Sigmoid colon (tissue), 7 donors: ENCODE measurements at places on chromosomes 11 and 22.
A peak's percentile ranks its signal among the peaks of the same experiment; 100 is the strongest.

- DNase-seq: no peak
These were observed 143.7 kb upstream of the ARHGAP42 start for GRCh38 chr11:100543386-100543785.

GRCh38 chr11:87260811-87261210 lies 223.1 kb downstream of the TMEM135 start:
- no peak for DNase-seq

GRCh38 chr11:71372693-71373657 lies 75.2 kb downstream of the DHCR7 start:
- DNase-seq: no peak

DNA sequence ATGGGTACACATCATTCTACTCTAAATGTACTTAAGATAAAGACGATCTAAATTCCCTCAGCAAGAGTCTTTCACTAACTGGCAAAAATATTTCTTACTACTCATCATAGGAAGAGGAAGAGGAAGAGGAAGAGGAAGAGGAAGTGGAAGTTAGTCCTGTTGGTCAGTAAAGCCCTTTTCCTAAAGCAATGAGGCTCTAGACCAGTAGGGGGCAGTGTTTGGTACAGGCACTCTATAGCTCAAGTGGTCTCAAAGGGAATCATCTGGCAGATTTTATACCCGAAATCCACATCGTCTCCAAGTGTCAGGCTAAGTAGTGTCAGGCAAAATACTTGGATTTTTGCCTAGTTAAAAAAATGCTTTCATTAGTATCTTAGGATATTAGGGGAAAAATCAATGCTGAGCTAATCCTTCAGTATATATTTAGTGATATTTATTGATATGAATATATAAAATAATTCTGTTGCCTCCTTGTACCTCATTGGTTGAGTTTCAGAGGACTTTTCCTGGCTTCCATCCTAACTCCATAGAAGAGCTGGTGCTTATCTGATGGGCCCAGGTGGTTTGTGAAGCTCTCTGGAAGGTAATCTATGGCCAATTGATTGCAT lies 7.7 kb downstream of the BLID start:
- no peak for DNase-seq

DNA sequence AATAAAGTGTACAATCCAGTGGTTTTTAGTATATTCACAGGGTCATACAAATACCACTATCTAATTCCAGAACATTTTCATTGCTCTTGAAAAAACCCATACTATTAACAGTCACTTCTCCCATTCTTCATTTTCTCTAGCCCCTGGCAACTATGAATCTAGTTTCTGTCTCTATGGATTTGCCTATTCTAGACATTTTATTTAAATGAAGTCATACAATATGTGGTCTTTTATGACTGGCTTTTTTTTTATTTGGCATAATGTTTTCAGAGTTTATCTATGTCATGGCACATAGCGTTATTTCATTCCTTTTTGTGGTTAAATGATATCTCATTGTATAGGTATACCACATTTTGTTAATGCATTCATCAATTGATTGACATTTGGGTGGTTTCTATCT lies 59.4 kb downstream of the KDM2A start:
- no peak for DNase-seq

- DNase-seq: peak; percentile 88
These were observed at the start of gene TP53I11 for GRCh38 chr11:44950625-44951476. Gene TP53I11, minus strand, starts transcription at chr11:44950883. Its CDS starts 12,548 bp downstream, at chr11:44938335.

- DNase-seq: no peak
These were observed 43.8 kb downstream of the BRSK2 start for GRCh38 chr11:1433568-1433967.

DNA sequence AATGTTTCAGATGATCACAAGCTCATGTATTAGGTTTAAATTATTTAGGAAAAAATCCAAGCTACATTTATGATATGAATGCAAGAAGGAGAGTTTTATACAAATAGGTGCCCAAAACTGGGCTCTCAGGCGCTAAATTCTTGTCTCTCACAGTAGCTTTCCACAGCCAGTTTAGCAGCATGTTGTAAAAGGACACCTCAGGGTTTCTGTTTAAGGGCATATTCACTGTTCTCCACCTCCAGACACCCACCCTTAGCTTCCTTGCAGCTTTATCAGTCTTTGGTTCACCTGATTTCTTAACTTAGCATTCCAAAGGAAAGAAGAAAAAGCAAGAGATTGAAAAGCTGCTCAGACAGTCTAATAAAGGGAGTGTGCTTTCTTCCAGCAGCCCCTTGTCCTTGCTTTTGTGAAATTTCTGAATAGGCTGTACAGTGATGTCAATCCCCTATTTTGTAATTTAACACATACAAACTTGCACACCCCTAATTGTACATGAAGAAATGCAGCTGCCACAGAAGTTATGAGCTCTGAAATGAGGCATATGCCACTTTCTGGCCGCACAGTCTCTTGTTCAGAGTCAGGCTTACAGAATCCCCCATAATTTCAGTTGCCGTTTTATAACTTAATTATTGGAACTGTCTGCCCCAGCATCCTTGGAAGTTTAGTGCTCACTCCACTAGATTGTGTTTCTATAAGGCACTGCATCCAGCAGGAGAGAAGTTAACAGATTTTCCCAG lies 262.1 kb downstream of the DDX10 start:
- DNase-seq: no peak

DNA sequence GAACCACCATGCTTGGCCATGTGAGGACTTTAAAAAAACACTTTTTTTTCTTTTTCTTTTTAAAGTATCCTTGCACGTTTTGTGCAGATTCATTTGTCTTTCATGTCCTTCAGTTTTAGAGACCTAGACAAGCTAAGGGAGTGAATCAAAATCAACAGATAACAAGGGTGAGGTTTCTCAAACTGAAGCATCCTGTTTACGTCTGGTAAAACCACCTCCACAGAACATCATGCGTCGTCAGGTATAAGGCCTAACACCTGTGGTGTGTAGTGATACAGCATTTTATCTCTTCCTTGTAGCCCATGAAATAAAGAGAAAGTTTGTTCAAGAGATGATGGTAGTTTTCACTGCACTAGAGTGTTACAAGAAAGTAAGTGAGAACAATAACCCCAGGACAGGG lies 26.3 kb upstream of the CSF2RB start:
- DNase-seq: no peak

DNA sequence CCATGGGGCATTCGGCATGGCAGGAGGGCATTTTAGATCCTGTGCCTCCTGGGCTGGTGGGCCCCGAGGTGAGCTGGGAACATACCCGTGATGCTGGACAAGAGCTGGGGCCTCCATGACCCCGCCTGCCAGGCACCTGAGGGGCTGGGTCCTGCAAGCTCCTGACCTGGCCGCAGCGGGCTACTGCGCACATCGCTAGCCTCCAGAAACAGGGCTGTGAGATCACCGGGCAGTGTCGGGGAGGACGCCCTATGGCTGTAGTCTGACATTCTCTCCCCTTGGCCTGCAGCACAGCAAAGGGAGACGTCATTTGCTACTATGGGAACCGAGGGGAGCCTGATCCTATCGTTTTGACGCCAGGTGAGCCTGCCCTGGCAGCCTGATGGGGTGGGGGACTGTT lies 24.4 kb upstream of the DGCR8 start:
- DNase-seq: no peak

DNA sequence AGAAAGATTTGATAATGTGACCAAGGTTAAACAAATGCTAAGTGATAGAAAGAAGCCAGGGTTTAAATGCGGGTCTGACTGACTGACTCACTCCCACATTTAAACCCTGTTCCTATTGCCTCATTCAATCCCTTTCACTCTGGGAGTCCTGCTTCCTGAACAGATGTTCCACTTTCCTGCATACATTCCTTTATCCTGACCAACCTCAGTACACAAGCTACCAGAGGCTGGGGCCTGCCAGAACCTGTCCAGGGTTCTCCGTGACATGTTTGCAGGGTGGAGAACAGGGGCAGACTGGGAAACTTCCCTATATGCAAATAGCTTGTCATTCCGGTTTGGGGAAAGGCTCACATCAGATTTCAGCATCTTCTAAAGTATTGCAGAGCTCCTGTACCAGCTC lies 3.0 kb upstream of the ANKK1 start:
- no peak for DNase-seq

- DNase-seq: peak; percentile 89
These were observed 242.6 kb upstream of the FAT3 start for GRCh38 chr11:91981995-91982394.

- DNase-seq: peak; percentile 13
These were observed 117.4 kb upstream of the SERPIND1 start for GRCh38 chr22:20656516-20656901.

DNA sequence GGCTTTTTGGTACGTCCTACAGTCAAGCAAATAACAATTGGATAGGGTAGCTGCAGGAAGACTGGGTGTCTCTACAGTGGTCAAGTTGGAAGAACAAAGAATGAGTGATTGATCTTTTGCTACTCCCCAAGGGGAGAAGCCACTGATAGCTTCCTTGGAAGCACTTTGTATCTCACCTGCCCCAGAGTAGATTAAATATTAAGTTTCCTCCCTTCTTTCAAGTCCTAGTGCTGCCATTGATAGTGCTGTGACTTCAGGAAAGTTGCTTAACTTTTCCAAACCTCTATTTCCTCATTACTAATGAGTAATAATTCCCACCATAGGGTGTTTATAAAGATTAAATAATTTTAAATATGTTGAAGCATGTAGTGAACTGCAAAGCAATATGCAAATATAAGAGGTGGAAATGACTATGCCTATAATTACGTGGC lies 35.6 kb upstream of the EHF start:
- no peak for DNase-seq

DNA sequence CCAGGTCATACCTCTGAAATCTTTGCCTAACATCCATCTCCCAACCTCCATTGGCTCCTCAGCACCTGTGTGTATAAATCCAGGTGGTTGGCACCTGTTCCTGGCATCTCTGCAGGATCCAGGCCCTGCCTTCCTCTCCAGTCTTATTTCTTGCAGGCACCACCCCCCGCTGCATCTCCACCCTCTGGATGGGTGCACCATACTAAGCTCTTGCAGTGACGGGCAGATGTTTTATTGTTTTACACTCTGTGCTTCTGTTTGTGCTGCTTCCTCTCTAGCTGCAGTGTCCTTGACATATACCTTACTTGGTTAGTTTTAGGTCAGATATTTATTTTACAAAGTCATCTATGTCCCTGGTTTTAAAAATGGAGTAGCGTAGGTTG lies 102.6 kb downstream of the TBC1D22A start:
- DNase-seq: no peak

- DNase-seq: no peak
These were observed 35.3 kb downstream of the EXPH5 start for GRCh38 chr11:108558222-108558621.

GRCh38 chr11:113240790-113241635 lies 73.4 kb upstream of the TTC12 start:
- no peak for DNase-seq

DNA sequence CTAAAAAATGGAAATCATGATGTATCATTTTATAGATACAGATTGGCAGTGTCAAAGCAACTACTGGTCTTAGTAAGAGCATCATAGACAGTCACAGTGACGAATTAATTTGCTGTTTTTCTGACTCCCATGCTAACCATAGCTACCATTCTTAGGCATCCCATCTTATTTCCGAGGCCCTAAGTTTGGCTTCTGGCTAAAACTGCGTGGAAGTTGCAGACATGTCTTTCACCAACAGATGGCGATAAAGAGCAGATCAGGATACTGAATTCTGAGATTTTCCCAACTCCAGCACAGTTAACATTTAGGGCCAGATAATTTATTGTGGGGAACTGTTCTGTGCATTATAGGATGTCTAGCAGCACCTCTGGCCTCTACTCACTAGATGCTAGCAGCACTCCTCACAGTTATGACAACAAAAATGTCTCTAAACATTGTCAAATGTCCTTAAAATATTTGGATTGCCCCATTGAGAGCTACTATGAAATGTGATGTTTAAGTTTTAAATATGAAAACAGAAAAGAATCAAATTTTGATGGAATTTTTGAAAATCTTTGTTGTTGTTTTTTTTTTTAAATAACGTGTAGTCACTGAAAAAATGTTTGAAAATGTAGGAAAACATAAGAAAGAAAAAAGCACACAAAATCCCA lies 16.3 kb downstream of the OR2AG2 start:
- DNase-seq: no peak

- no peak for DNase-seq
These were observed 122.2 kb downstream of the C11orf58 start for GRCh38 chr11:16860617-16861016.

DNA sequence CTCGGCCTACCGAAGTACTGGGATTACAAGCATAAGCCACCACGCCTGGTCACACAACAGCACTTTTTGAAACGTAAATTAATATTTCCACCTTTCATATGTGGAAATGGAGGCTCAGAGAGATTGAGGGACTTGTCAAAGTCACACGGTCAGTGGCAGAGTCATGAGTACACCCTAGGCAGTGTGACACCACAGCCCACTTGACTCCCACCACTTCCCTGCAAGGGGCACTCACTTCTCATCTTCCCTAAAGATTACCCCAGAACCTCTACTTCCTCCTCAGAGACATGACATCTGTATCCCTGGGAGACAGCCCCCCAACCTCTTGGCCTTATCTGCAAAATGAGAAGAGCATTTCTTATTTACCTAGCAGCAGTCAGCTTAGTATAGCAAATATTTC lies 16.5 kb upstream of the MYOD1 start:
- no peak for DNase-seq

DNA sequence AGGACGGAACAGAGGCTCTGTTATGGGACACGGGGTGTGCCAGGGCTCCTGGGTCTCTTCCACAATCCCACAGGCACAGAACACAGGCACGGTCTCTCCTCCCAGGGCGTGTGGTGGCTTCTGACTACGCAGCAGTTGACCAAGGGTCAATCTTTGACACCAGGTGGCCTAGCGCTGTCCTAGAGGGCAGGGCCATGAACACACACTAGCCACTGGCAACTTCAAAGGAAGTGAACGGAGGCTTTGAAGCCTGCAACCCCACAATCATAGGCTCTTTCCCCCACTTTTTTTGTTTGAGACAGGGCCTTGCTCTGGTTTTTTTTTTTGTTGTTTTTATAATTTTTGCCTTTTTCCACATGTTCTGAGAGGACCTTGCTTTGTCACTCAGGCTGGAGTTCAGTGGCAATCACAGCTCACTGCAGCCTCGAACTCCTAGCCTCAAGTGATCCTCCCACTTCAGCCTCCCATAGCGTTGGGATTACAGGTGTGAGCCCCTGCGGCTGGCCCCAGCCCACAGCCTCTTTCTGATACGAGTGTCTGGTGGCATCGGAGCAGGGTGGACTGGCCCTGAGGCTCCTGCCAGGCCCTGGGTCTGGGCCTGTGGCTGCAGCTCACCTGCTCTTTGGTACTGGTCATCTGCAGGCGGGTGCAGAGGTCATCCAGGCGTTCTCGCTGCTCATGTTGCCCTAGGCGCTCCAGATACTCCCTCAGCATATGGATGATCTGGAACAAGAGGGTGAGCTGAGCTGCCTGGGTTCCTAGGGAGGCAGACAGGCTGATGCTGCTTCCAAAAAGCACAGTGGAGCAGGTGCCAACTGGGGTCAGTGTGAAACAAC lies 9.1 kb downstream of the GALR3 start:
- no peak for DNase-seq

- DNase-seq: no peak
These were observed 262.3 kb upstream of the CADM1 start for GRCh38 chr11:115766561-115766960.

GRCh38 chr22:50702261-50702671 lies 29.6 kb downstream of the SHANK3 start:
- DNase-seq: peak; percentile 29

- no peak for DNase-seq
These were observed 77.7 kb downstream of the GAB2 start for GRCh38 chr11:78339945-78340344.

- DNase-seq: no peak
These were observed 50.1 kb downstream of the RELT start for GRCh38 chr11:73426219-73426850.

GRCh38 chr11:111886844-111887243 lies 7.5 kb downstream of the CFAP68 start:
- no peak for DNase-seq
